ENCODE measurements at places on chromosomes 1 and 21. TPM values are rescaled to one million over a fixed set of nuclear protein-coding genes. Genes with fewer than 3 reads are reported as not detected.

DNA sequence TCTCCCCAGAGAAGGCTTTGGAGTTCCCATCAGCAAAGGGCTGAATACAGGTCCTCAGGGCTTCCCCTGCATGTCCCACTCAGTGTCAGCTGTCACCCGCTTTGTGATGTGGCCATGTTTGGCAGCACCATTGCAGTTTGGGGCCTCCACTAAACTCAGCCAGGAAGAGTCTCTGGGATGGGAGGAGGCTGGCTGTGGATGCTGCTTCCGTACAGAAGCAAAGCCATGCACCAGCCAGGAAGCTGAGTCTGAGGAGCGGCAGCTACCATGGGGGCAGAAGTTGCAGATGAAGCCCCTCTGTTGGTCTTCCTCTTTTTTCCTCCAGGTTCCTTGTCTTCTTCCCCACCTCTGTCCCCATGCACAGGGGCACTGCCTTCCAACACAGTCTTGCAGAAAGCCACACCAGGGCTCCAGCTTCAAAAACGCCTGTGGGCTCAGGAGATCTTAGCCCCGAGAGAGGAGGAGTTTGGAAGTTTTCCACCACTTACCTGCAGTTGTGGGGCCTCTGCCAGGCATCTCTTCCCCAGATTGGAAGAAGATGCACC, 416.8 kb downstream of the NPHP4 start:
- DNase-seq: no peak

Gene C1QA
- polyA plus RNA-seq: 14.9 TPM

GRCh38 chr1:19121192-19121591, 88.9 kb downstream of the UBR4 start:
- DNase-seq: no peak

DNA sequence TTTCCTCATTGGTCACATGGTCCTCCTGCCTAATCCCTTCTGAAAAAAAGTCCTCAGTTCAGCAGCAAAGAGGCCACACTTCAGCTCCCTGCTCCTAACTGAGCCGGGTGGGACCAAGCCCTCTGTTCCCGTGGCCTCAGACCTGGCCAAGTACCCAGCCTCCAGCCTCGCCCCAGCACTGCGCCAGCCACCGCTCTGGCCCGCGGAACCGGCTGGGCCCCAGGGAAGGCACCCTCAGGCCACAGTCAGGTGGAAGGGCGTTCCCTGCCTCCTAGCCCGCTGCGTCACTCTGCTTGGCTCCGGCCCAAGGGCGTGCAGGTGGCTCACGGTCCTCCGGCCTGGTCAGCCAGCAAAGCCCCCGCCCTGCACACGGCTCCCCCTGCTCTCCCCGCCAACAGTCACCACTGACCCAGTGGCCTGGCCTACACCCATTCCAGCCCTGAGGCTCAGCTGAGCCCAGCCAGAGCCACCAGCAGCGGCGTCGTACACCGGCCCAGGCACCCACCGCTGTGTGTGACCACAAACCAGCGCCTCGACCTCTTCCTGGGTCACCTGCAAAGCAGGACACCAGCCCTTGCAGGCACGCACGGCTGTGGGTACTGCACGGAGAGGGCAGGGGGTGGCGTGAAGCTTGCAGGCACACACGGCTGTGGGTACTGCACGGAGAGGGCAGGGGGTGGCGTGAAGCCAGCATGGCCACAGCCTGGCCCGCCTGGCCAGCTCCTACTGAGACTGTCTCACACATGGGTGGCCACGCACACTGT, 19.4 kb downstream of the NADK start:
- no peak for DNase-seq

- no peak for DNase-seq
These were observed 409.8 kb downstream of the MATN1 start for GRCh38 chr1:30313584-30313983.

- DNase-seq: no peak
These were observed 24.0 kb upstream of the GNPAT start for GRCh38 chr1:231217056-231217455.

DNA sequence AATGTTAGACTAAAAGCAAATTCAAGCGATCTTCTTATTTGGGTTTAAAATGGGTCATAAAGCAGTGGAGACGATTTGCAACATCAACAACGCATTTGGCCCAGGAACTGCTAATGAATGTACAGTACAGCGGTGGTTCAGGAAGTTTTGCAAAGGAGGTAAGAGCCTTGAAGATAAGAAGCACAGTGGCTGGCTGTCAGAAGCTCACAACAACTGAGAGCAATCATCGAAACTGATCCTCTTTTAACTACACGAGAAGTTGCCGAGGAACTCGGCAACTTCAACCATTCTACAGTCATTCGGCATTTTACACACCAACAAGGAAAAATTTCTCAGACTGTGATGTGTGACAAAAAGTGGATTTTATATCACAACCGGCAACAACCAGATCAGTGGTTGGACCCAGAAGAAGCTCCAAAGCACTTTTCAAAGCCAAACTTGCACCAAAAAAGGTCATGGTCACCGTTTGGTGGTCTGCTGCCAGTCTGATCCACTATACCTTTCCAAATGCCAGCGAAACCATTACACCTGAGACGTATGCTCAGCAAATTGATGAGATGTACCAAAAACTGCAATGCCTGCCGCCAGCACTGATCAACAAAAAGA, 47.9 kb downstream of the ASH1L start:
- DNase-seq: no peak

GRCh38 chr1:29286194-29286767, 50.0 kb downstream of the PTPRU start:
- no peak for DNase-seq

DNA sequence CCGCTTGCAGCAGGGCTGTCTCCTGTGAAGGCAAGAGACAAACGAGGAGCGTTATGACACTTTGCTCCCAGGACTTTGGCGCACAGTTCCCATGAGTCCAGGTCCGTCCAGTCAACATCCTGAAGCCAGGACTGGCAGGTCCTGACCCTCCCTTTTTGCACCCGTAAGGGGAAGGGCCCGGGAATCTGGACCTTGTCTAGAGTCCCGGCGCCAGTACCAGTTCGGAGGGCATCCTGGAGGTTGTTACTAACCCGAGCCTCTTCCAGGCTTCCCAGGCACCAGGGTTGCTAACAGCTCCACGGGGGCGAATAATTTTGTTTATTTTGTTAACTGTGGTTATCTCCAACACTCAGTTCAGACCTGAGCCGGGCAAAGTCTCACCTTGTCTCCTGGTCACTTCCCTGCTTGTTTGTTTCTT, 682 bp upstream of the RWDD3 start:
- DNase-seq: peak; percentile 14

Data from renal cortex interstitium (tissue), 15 donors.